Stimulated activated CD8-positive, alpha-beta memory T cell treated with anti-CD3 and anti-CD28 coated beads, Interleukin-2, amount 100 ng/mL, for 1 hour (primary cell): ENCODE measurements at places on chromosomes 11 and 22.

- no peak for DNase-seq
Measured at GRCh38 chr11:84247926-84248325, 961.8 kb upstream of the CCDC90B start.

DNA sequence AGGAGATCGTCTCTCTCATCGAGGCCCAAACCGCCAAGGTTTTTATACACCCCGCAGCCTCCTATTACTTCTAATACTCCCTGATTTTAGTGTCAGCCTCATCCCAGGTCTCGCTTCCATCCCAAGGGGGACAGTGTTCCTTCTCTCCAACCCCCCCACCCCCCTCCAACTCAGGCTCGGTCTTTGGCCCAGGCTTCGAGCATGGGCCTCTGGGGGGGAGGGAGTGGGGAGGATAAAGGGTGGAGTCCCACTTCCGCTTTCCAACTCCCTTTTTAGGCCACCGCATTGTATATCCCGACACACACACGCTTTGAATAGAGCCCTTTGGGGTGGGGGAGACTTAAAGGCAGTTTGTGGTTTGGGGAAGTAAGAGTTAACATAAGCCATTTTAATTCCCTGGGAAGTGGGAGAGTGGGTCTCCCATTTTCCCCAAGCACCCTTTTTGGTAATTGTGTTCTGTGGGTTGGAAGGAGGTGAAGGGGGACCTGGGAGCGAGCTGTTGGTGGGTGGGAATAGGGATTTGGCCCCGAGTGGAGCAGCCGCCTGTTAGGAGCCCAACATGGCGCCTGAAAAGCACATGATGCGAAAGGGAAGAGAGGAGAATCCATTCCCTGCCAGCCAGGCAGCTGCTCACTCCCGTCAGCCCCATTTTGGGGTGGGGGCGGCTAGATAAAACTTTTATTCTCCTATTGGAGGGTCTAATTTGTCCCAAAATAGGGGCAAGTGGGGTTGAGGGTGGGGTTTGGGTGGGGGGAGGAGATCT is 844 bp downstream of the PCF11 start:
- no peak for DNase-seq

- DNase-seq, result no peak
Measured at GRCh38 chr22:39773976-39774539, 119.5 kb downstream of the ENTHD1 start.

- no peak for DNase-seq
Measured at GRCh38 chr11:33021937-33022336, 6.3 kb downstream of the DEPDC7 start.

DNA sequence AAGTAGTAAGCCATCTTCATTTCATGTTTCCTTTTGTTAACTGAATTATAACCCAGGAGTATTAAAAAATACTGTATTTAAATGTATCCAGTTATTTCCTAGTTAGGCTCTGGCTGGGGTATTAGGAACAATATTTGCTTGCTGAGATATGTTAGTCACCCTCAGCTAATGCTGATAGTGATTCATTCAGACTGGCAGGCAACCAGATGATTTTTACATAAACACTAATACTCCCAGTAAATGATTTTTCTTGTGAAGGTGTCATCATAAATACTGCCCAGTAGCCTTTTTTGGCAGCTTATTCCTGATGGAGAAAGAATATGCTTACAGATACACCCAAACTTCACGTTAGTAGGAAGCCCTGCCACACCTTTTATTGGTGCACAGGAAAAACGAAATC is 8.1 kb downstream of the YWHAH start:
- DNase-seq, result no peak
